ENCODE measurements at places on chromosomes 2 and 18.

GRCh38 chr2:233091595-233092375 is 31.6 kb downstream of the INPP5D start:
- peak; percentile 41 for DNase-seq

DNA sequence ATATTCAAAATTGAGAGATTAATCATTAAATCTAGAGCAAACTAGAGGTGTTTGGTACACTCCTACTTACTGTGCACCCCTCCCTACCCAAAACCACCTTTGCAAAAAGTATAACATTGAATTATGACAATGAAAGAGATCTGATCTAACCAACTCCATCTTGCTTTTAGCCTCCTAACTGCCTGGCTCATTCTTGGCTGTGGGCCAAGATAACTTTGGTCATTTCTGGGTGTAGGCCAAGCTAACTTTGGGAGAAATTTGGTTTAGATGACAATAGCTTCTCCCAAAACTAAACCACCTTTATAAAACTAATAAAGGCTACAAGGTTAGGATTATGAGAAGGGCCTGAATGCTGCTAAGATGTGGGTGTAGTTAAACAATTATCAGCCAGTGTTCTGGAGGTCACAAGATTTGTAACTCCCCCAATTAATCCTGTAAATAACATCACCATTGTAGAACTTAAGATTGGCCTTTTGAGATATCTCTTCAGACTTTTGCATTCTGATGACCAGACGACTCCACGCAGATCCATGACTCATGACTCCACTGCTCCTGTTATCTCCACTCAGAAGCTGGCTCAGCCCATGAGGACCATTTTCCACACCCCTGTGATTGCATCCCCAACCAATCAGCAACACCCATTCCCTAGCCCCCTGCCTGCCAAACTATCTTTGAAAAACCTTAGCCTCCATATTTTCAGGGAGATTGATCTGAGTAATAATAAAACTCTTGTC is 160.2 kb downstream of the FBXO15 start:
- no peak for DNase-seq

- peak; percentile 77 for DNase-seq
Observed at GRCh38 chr2:191631754-191632153, 46.2 kb upstream of the NABP1 start.

- no peak for DNase-seq
Observed at GRCh38 chr2:240814946-240815760, 4.9 kb downstream of the KIF1A start.

DNA sequence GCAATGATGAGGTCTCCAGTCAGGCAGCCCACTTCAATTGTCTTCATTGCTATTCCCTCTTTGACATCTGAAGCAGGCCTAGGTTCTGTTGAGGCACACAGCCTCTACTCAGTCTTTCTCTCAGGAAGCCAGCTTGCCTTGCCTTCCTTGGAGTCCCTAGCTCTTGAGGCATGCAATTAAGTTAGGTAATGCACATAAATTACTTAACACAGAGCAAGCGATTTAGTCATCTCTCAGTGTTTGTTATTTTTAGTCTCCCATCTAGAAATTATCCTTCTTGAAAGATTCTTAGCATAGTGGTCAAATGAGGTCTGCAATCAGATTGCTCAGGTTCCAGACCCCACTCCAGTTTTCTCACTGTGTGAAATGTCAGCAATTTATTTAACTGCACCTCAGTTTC is 32.0 kb downstream of the SULT1C4 start:
- no peak for DNase-seq
